Hepatocyte (in vitro differentiated cells): ENCODE measurements at places on chromosomes 11 and 22. TPM values are rescaled to one million over a fixed set of nuclear protein-coding genes. Genes with fewer than 3 reads are reported as not detected.

OPCML gene
- 0.37 and 0.76 TPM in 2 replicates for total RNA-seq

DNA sequence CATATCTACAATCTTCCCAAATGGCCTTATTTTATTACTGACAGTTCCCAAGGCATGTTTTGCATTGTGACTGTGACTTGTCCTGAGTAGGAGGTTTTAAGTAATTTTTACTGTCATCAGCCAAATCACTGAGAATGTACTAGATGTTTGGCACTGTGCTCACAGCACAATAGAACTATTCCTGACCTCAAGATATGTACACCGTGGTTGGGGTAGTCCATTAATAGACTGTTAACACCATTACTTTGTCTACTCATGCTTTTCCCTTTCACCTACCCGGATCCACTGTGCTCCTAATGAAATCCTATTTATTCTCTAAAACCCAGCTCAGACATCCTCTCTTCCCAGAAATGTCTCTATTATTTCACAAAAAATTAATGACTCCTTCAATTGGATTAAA is 168.7 kb upstream of the TENM4 start:
- DNase-seq: no peak

SLC3A2 gene
- 335 and 573 TPM in 2 replicates for total RNA-seq

DNA sequence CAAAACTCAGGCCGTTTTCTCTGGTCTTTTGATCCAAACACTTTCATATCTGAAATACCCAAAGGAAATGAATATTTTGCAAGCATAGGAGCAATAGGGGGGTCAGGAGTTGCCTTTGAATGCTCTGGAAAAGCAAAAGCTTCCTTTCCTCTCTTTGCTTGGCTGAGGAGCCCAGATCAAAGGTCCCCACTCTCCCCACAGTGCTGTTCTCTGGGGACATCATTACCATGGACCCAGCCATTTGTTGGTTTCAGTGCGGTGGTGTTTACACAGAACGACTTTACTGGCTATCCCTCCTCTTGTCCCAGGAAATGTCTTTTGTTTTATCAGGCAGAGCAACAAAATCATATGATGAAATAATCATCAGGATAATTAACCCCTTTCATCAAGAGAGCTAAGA is 1089.1 kb downstream of the TBC1D22A start:
- DNase-seq: no peak

DEUP1 gene
- 0.40 and 0.47 TPM in 2 replicates for total RNA-seq

- no peak for DNase-seq
These were observed 437.7 kb downstream of the SOX6 start for GRCh38 chr11:15918674-15919073.

- no peak for DNase-seq
These were observed 55.9 kb downstream of the ZC3H12C start for GRCh38 chr11:110148775-110149744.

DNA sequence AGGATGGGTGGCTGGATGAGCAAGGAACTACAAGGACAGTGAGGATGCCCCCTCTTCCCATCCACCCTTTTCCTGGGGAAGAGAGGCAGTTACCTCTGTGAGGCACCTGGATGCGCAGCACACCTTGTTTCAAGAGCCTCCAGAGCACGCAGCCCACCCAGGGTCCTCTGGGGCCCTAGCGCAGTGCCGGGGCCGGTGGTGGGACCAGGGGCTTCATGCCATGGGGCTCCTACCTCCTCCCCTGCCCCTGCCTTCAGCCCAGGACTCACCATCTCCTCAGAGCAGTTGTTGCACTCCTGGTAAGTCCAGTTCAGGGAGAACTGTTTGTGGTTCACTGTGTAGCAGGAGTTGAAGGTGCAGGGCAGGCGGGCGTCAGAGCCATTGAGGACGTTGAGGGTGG is 8.1 kb downstream of the SCN2B start:
- no peak for DNase-seq

GRCh38 chr11:112694813-112695212 is 266.4 kb upstream of the NCAM1 start:
- DNase-seq: no peak
